ENCODE measurements at places on chromosomes 6 and 20. TPM values are rescaled to one million over a fixed set of nuclear protein-coding genes. Genes with fewer than 3 reads are reported as not detected.

GRCh38 chr6:157498817-157499216 is 117.8 kb downstream of the ZDHHC14 start:
- no peak for DNase-seq

Gene FNDC11
- total RNA-seq, result 10.6 TPM

DNA sequence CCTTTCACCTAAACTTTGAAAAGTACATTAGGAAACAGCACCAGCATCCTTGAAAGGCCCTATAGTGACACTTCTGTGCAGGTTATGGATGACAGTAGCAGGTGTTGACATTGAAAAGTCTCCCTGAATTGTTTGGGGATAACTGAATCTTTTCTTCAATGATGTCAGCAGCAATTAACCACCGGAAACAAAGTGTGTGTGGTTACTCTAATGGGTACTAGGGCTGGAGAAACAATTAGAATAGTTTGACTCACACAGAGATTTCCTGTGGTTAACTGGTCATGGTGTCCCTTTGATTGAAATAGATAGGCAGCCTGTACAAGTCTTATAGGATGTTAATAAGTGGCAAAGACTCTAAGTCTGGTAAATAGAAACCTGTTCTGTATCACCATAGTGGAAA is 189.1 kb downstream of the TBX18 start:
- DNase-seq, result no peak

- DNase-seq, result no peak
Observed at GRCh38 chr6:46352541-46353268, 138.5 kb downstream of the RCAN2 start.

- DNase-seq, result no peak
Observed at GRCh38 chr6:6178795-6179194, 141.7 kb downstream of the F13A1 start.

- no peak for DNase-seq
Observed at GRCh38 chr20:62293111-62293784, 9.5 kb upstream of the ADRM1 start.

- DNase-seq, result no peak
Observed at GRCh38 chr6:63589952-63590411, 17.7 kb downstream of the LOC128125822 start.

- no peak for DNase-seq
Observed at GRCh38 chr20:52399352-52399751, 207.8 kb upstream of the ZFP64 start.

Gene SLC52A3
- 6.9 TPM for total RNA-seq

Gene RAB44
- total RNA-seq, result not detected

Gene PTCRA
- total RNA-seq, result not detected

GRCh38 chr20:50217207-50217949 is 26.7 kb downstream of the CEBPB start:
- DNase-seq, result no peak

Gene CRISP2
- not detected for total RNA-seq

Gene CCN5
- total RNA-seq, result 0.20 TPM

Gene BTNL2
- not detected for total RNA-seq

DNA sequence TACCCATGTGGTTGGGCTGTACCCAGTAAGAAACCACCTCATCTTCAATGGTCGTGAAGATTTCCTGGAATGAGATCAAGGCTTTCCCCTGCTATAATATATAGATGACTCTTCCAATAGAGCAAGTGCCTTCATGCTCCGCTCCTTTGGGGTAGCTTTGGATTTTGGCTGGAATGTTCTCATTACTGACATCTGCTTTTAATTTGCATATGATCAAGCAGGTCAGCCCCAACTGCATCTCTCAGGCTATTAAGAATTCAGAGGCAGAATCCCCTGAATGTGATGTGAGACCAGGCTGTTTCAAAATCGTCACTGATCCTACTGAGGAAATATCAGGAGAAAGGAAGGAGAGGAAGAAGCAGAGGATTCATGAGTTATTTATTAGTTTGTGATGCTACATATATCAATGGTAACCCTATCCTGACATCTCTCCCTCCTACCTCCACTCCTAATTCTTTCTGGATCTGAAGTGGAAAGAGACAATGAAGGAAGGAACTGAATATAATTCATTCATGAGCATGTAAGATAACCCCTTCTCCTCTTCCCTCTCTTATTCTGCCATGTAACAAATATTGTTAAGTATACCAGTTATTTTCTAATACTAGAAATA is 47.6 kb upstream of the FUCA2 start:
- DNase-seq, result no peak

Gene LZTS3
- 10.4 TPM for total RNA-seq

Gene FRK
- 14.4 TPM for total RNA-seq

DNA sequence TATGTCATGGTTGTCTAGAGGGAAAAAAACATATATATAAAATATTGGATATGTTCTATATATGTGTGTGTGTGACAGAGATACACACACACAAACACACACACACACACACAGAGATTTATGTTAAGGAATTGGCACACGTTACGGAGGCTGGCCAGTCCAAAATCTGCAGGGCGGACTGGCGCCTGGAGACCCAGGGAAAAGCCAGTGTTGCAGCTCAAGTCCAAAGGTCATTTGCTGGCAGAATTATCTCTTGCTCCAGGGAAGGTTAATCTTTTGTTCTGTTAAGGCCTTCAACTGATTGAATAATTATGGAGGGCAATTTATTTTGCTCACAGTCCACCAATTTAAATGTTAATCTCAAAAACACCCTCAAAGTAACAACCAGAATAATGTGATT is 37.5 kb upstream of the PDE7B start:
- DNase-seq, result no peak
